ENCODE measurements at places on chromosomes 12 and 14.
A peak's percentile ranks its signal among the peaks of the same experiment; 100 is the strongest.

DNA sequence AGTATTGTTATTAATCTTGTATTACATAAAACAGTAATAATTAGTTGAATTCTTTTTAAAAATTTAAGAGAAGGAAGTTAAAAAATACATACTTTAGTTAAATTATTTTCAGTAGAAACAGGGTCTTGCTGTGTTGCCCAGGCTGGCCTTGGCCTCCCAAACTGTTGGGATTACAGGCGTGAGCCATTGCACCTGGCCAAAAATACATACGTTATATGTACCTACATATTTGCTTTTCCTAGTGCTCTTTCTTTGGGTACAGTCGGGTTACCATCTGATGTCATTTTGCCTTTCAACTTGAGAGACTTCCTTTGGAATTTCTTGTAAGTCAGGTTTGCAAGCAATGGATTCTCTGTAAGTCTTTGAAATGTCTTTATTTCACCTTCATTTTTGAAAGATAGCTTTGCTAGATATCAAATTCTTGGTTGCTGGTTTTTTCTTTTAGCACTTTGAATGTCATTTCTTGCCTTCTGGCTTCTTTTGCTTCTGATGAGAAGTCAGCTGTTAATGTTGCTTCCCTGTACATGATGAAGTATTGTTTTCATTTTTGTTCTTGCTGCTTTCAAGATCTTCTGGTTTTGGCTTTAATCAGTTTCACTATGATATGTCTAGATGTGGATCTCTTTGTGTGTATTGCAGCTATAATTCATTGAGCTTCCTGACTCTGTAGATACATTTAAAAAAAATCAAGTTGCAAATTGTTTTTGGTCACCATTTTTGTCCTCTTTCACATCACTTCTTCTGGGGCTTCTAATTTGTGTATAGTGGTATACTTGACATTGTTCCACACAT, 84.4 kb downstream of the SPATS2 start:
- DNase-seq = no peak

DNA sequence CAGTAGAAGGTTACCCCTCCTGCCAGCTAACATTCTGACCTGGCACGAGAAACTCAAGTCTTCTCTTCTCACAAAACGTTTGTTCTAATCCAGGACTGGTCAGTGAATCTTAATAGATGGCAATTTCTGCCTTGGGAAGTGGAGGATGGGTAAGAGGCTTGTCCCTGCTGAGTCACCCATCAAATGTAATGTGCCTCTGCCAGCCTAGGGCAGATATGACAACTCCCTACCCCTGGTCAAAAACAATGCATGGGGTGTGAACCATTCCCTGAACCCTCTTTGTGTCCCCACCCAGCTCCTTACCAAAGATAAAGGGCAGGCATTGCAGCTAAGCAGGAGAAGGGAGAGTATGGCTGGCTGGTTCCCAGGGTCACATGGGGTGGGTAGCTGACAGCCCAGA, 1052.9 kb downstream of the GALC start:
- no peak for DNase-seq

DNA sequence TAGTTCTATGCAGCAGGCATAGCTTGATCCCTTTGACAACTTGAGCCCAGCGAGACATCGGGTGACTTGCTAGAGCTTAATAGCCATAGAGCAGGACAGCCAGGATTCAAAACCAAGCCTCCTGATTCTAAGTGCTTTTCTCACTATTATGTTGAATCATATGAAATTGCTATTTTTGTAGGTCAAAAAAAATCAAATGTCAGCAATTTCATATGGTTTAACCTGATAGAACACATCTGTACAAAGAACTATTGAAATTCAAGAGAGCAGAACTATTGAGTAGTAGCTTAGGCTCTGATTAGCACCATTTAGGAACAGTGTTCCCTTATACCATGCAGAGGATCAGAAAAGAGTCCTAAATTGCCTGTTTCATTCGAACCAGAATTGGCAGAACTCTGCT, 132.0 kb downstream of the EMP1 start:
- DNase-seq = no peak

GRCh38 chr14:99452968-99453367, 27.7 kb downstream of the SETD3 start:
- no peak for DNase-seq

- DNase-seq = no peak
These were observed 14.5 kb downstream of the DYRK2 start for GRCh38 chr12:67662910-67663538.

GRCh38 chr14:51020024-51020710, 74.7 kb downstream of the TRIM9 start:
- no peak for DNase-seq

- DNase-seq = no peak
These were observed 380.3 kb upstream of the PDE3A start for GRCh38 chr12:19988001-19988400.

- no peak for DNase-seq
These were observed 1.4 kb downstream of the NGDN start for GRCh38 chr14:23470947-23471346.

GRCh38 chr14:29895591-29896083, 32.0 kb downstream of the PRKD1 start:
- DNase-seq = no peak

GRCh38 chr12:32265456-32265855, 133.9 kb upstream of the FGD4 start:
- no peak for DNase-seq

GRCh38 chr14:35897616-35898111, 71.5 kb downstream of the BRMS1L start:
- no peak for DNase-seq

DNA sequence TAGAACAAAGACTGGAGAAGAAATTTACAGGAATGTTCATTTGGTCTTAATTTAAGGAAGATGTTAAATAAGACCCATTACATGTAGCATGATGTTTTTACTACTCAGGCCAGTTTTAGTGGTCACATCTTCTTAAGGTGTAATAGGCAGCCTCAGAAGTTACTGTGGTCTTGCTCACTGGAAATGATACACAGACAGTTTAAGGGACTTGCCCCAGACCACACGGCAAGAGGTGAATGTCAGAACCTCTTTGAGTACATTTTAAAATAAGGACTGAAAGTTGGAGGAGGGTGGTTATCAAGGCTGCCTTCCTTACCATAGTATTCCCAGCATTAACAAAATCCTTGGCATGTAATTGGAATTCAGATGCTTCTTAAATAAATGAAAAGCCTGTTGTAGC, 37.9 kb downstream of the LRRK2 start:
- no peak for DNase-seq

DNA sequence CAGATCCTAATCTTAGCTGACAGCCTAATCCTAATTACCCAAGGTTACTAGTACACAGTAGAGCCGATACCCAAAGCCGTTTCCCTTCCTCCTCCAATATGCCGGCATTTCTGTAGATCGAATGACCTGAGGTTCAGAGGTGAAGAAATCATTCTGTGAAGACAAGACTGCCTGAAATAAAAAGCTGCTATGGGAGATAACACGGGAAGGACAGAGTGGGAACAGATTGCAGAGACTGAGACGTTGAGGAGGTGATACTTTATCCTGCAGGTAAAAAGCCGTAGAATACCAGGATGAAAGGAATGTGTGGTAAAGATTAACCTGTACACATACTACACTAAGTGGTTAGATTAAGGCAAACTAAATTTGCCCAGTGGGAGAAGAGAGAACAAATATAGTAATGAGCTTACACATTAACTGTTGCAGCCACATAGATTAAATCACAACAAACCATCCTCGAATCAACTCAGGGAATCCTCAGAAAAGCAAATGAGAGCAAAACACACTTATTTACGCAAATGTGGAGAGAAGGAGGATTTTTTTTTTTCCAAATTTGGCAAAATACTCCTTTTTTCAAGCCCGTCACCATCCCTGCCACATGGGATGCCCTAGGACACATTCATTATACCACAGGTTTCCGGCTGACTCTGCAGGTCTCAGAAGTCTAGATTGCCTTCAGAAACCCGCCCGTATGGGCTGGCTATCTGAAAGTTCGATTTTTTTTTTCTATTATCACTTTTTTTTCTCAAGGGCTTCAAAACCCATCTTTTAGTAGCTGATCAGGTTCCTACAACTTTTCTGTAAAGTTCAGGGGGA, 188.0 kb downstream of the TTC8 start:
- DNase-seq = no peak

- no peak for DNase-seq
These were observed 17.6 kb upstream of the EID3 start for GRCh38 chr12:104285740-104286515.

DNA sequence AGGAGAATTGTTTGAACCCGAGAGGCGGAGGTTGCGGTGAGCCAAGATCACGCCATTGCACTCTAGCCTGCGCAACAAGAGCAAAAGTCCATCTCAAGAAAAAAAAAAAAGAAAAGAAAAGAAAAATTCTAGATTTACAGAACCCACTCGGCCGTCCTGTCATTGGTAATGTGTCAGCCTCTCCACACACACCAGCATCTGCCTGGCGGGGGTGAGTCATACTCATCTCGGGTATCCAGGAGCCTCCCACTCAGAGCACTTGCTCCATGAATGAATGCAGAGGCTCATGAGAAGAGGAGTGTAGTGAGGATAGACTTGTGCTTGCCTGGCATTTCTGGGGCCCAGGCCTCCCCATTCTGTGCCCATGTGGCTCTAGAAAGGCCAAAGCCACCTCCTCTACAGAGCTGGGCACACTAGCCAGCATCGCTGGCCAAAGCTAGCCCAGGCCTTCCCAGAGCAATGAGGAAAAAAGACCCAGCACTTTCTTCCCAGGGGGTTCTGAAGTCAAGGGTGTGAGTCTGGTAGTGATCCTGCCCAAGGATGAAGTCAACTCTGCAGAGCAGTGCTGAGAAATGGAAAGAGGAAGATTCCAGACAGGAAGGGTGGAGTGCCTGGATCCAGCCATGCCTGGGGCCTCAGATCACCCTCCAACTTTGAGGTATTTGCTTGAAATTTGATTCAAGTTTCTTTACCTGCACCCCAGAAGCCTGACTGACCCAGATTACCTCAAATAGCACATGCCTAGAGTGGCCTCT, 31.2 kb upstream of the KLC1 start:
- no peak for DNase-seq

DNA sequence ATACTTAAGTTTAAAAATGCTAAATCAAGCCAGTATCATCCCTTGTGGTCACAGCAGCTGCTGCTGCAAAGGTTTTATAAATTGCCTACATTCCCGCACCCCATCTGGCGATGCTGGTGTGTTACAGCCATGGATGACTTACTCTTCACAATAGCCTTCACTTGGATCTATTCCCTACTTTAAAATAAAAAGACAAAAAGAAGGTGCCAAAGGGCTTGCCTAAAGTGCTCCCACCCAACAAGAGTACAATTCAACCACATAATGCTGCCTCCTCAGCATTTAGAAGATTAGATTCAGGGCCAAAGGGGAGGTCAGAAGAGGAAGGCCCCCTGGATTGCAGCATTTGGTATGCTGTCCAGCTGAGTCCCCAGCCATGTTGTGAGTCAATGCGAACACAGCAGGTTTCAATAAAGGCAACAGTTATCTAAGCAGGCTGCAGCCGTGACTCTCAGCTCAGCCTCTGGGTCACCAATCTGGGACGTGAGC, 176.1 kb downstream of the DAD1 start:
- DNase-seq = no peak

GRCh38 chr14:44663136-44663535, 156.1 kb upstream of the FSCB start:
- no peak for DNase-seq

GRCh38 chr14:100155049-100155621, 4.3 kb downstream of the DEGS2 start:
- peak; percentile 92 for DNase-seq

GRCh38 chr14:64463873-64464272, 1.4 kb upstream of the AKAP5 start:
- no peak for DNase-seq

DNA sequence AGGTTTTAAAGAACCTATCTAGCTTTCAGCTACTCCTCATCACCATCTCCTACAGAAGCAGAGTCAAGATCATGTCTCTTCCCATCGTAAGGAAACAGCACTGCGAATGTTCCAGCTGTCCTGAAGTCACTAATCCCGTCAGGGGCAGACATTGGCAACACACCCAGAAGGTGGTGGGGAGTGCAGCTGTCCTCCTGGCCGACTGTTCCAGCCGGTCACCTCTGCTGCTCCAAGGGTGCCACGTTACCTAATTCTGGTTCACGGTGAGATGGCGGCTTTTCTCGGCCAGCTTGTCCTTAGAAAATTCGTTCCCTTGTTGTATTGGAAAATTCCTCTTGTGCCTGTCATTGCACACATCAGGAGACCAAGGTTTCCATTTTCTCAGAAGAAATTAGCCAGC, 196.2 kb downstream of the ZFP36L1 start:
- no peak for DNase-seq

GRCh38 chr14:106620368-106620767, 1094.0 kb downstream of the TMEM121 start:
- DNase-seq = no peak

- DNase-seq = no peak
These were observed 140.5 kb downstream of the SLC16A7 start for GRCh38 chr12:59736359-59736758.

GRCh38 chr14:66508846-66509621, 1.1 kb downstream of the GPHN start:
- DNase-seq = no peak

DNA sequence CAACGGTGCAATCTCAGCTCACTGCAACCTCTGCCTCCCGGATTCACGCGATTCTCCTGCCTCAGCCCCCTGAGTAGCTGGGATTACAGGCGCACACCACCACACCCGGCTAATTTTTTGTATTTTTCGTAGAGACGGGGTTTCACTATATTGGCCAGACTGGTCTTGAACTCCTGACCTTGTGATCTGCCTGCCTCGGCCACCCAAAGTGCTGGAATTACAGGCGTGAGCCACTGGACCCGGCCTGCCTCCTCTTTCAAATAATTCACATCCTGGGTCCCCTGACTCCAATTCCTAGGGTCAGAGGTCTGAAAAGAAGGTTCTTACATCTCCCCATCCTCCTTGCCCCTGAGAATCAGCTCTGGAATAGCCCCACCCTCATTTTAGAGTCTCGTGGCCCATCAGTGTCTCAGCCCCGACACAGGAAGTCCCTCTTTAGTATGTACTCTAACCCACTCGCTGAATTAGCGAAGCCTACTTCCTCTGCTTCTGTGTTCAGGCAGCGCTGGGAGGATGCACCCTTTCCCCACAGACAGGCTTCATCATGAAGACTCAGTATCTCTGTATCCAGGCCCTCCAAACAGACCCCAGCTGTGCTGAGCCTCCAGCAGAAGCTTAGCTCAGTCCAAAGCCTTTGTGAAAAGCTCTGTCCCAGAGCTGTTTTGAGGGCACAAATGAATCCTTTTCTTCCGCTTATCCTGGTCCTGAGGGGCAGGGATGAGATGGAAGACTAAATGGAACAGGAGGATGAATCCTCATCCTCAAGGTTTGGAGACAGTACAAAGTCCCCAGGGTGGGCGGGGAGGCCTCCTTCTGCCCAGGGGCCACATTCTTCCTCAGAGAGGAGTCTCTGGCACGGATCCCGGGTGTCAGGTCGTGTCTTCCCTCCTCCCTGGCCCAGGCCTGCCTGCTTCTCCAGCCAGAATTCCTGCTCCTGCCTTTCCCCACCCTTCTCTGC, 3.5 kb downstream of the LPAR5 start:
- no peak for DNase-seq

GRCh38 chr12:3795066-3795465, 42.2 kb upstream of the CRACR2A start:
- no peak for DNase-seq

- DNase-seq = no peak
These were observed 462.9 kb upstream of the MIS18BP1 start for GRCh38 chr14:45715946-45716345.

GRCh38 chr12:74780182-74780849, 242.7 kb downstream of the ATXN7L3B start:
- DNase-seq = no peak

Measured in iPS DF 6.9 (cell line).